ENCODE measurements at places on chromosomes 3 and 15.

- DNase-seq = no peak
Observed at GRCh38 chr3:10245081-10245712, 3.1 kb upstream of the TATDN2 start.

DNA sequence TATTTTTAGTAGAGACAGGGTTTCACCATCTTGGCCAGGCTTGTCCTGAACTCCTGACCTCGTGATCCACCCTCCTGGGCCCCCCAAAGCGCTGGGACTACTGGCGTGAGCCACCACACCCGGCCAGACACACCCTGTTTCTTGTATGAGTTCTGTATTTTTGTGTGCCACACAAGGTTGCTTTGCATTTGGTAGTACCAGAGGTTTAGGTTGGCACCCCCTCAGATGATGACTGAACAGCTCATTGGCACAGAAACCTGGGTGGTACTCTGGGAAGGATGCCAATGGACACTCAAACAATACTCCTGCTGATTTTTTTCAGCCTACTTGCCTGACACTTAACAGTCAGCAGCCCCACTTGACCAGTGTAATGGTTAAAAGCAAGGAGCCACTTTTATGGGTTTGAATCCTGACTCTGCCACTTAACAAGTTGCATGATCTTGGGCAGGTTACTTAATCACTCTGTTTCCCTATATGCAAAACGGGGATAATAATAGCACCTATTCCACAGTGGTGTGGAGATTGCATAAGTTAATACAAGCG, 39.2 kb upstream of the BCL2A1 start:
- no peak for DNase-seq

DNA sequence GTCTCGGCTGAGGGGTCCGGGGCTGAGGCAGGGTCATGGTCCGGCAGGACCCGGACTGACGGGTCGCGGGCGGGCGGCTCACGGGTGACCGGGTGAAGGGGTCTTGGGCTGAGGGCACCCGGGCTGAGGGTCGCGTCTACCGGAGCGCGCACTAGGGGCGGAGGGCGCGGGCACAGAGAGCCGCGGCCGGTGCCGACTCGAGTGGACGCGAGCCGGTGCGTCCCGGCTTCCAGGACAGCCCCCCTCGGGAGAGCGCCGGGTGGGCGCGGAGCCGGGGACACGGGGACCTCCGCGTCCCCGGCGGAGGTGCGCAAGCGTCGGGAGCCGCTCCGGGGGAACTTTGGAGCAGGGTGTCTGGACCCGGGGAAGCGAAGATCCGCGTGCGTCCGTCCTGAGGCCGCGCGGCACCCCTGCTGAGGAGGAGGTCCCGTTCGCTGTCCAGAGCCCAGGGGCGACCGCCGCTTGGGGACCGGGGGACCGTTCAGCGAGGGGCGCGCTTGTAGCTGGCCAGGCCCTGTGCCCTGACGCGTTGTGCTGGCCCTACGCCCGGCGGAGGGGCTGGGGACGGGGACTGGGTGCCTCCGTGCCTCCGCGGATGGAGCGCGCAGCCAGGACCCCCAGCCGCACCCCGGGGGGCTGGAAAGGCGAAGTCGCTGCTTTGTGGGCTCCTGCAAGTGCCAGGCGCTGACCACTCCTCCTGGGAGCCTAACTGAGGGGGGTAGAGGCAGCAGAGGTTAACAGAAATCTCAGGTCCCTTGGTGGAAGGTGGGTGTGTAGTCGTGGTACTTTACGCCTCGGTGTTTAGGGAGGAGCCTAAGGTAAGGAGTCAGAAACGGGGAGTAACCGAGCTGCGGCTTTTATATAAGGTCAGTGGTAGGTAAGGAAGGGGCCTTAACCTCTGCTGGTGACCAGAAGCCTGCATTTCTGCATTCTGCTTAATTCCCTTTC, at the start of gene PPARG:
TSS of gene PPARG (plus strand) at position 889 of the 948 bp plus-strand sequence. CDS start 90,642 bp downstream, outside the sequence.
- no peak for DNase-seq

DNA sequence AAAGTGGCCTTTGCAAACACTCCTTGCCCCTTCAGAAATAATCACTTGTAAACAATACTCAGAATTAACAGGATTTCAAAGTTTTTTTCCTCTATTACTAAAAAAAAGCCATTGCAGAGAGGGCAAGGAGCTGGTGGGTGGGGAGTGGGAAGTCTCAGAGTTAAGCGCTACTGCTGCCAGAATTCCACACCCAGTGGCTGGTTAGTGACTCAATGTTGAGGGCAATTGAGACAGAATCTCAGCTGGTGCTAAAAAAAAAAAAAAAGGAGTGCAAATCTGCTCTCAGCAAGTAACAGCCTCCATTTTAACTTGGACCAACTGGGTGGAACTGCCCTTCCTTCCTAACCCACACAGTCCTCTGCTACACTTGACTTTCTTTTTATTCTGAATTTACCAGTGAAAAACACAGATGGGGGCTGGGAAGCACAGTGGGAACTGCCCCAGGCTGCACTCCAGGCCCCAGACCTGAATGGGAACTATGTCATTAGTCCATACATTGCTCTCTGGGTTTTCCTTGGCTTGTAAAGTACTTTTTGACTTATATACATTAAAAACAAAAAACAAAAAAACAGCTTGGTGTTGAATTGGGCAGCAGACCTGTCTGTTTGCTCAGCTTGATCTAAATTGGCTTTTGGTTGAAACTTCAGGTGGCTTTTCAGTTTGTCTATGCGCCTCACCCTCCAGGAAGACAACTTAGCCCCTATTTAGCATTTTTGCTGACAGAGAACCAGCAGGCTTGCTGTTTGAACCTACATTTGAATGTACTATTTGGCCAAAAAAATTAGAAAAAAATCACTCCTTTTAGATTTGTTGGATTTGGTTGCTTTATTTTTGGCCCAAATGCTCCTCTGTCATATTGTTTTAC, 357.8 kb upstream of the TBL1XR1 start:
- DNase-seq = no peak

GRCh38 chr15:31338879-31339557, 12.4 kb downstream of the KLF13 start:
- no peak for DNase-seq

DNA sequence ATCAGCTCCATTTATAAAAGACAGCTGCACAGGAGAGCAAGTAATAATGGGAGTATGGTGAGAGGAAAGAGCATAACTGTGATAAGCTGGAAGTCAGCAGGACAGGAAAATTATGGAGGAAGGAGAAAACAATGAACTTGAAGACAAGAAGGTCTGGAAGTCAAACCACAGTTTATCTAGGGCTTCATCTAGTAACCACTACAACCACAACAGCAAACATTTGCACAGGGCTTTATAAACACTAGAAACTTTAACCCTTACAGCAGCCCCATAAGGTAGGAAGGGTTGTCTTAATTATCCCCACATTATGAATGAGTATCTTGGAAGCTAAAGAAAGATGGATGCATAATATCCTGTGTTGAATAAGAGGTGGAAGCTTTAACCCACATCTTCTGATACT, 820.8 kb downstream of the IGSF11 start:
- no peak for DNase-seq
